Activated T-helper 1 cell treated with anti-CD3 and anti-CD28 coated beads, Interleukin-12 subunit alpha, Interleukin-12 subunit beta, Interleukin-2, Interleukin-4 antibody, amounts not matched to agents 30 ng/mL and 10 ng/mL and 1 ng/mL, durations not matched to agents 14 hours and 24 hours and 36 hours (primary cell): ENCODE measurements at places on chromosomes 12 and 14. TPM values are rescaled to one million over a fixed set of nuclear protein-coding genes. Genes with fewer than 3 reads are reported as not detected.
A peak's percentile ranks its signal among the peaks of the same experiment; 100 is the strongest.

- DNase-seq, result no peak
Observed at GRCh38 chr14:78737116-78737515, 566.9 kb downstream of the NRXN3 start.

GRCh38 chr12:90959032-90959431, 4.1 kb upstream of the CCER1 start:
- DNase-seq, result no peak

GRCh38 chr12:49875115-49875720, 28.5 kb downstream of the FAIM2 start:
- DNase-seq, result no peak

- no peak for DNase-seq
Observed at GRCh38 chr12:115062741-115063140, 378.8 kb upstream of the TBX3 start.

- no peak for DNase-seq
Observed at GRCh38 chr12:116466536-116466935, 92.6 kb upstream of the MAP1LC3B2 start.

DNA sequence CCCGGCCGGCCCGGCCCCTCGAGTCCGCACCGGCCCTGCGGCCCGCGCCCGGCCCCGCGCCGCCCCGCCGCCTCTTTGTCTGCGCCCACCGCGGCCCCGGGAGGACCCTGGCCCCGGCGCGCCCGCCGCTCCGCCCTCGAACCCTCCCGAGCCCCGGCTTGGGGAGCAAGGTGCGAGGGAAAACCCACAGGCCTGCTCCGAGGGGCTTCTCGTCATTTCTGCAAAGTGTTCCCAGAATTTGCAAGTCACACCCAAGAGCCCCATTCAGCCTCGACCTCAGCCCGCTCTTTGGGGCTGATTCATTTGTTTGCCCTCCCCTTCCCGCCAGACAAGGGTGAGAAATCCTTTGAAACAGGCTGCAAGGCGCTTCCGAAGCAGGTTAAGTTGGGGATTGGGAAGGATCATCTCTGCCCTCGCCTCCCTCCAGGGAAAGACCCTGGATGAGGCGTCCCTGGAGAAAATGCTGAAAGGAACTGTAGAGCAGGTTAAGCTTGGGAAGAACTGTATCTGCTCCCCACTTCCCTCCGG, 325 bp upstream of the CLIP1 start:
- peak; percentile 14 for DNase-seq

GRCh38 chr14:75917322-75917945, 64.4 kb downstream of the TGFB3 start:
- no peak for DNase-seq

DNA sequence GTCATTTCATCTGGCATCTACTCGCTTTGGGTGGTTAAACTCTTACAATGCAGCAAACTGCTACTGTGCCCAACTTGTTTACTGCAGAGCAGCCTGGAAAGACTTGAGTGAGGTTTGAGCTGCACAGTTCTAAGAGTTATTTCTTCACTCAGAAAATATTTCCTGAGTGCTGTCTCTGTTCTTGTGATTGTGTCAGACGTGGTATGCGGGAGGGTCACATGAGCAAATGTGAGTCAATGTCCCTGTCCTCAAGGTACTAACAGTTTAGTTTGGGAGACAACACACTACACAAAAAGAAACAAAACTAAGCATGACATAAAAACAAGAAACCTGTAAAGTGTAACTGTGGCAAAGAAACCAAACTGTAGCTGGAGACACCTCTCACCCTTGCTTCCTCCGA, 32.4 kb downstream of the FLVCR2 start:
- no peak for DNase-seq

DNA sequence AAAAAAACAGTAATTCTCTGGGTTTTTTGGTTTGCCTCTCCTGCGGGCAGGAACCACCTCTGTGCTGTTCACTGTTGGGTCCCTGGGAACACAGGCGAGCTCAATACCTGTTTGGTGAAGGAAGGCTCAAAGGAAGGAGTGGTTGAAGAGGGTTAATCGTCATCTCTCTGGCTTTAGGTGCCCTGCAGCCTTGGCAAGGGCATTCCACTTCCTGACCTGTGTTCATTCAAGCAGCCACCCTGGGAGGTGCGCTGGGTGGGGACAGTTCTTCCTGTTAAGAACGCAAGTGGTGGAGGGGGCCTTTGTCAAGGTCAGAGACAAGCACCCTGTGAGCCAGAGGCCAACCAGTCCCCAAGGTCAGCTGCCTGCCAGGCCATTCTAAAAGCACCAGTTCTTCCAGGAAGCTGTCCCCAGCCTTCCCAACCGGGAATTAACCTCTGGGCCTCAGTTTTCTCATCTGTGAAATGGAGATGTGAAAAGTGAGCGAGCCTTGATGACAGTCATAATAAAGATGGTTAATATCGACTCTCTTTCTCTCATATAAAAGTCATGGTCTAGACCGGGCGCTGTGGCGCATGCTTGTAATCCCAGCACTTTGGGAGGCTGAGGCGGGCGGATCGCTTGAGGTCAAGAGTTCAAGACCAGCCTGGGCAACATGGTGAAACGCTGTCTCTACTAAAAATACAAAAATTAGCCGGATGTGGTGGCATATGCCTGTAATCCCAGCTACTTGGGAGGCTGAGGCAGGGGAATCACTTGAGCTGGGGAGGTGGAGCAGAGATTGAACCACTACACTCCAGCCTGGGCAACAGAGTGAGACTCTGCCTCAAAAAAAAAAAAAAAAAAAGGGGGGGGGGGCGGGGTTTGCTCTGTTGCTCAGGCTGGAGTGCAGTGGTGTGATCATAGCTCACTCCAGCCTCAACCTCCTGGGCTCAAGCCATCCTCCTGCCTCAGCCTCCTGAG, 6.1 kb downstream of the RHOF start:
- DNase-seq, result peak; percentile 26

DNA sequence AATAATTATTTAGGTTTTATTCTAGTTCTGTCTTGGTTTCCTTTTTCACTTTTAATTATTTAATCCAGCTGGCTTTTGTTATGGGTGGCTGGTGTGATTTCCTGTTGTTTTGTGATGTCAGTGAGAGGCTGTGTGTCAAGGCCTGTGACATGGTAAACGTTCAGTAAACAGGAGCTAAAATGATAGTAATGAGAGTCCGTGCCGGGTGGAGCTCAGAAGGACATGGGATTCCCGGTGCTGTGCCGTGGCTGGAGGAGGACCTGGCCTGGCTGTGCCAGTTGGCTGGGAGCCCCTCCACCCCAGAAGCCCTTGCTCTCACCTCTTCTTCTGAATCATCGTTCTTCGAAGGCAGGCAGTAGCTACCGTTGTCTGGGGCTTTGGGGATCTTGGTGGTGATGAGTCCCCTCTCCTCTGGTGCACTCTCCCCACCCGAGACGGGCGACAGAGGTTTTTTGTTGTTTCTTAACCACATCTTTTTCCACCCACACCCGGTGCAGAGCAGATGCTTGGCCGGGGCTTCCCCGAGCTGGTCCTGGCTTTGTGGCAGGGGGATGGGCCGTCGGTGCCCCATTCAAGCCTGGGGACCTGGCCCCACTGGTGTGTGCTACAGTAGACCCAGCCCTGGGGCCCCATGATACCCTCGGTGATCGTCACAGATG, 29.1 kb downstream of the SH2B3 start:
- peak; percentile 83 for DNase-seq

- DNase-seq, result no peak
Observed at GRCh38 chr14:95428557-95428956, 87.9 kb downstream of the SYNE3 start.

GRCh38 chr12:44835641-44836379, 40.3 kb downstream of the NELL2 start:
- DNase-seq, result no peak

GRCh38 chr14:58054100-58054499, 97.9 kb downstream of the ARMH4 start:
- no peak for DNase-seq

GRCh38 chr12:109653890-109654289, 59.7 kb upstream of the FAM222A start:
- DNase-seq, result no peak

GRCh38 chr12:97426492-97427116, 36.0 kb upstream of the RMST start:
- no peak for DNase-seq

- no peak for DNase-seq
Observed at GRCh38 chr12:119578112-119578511, 15.5 kb upstream of the TMEM233 start.

- DNase-seq, result no peak
Observed at GRCh38 chr12:96195845-96196451, 1.8 kb downstream of the ELK3 start.

DNA sequence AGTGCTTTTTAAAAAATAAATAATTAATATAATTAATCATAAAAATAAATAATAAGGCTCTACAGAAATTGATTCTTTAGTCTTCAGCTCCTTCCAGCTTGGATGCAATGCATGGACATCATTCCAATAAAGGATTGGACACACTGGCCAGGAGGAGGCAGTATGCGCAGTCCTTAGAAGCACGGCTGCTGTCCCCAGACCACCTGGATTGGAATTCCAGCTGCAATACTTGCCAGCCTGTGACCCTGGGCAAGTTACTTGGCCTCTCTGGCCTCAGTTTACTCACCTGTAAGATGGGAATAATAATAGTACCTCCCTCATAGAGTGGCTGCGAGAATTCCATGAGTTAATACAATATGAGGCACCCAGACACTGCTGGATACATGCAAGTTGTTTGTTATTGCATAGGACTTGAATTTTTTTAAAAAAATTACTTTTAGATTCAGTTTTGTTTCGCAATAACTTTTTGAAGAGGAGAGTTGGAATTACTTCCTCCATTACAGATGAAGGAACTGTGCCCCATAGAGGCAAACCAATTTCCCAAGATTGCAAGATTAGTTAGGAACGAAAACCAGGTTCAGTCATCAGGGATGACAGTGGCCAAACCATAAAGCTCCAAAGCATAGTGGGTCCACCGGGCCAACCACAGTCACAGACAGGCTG, 12.2 kb downstream of the RPH3A start:
- no peak for DNase-seq

DNA sequence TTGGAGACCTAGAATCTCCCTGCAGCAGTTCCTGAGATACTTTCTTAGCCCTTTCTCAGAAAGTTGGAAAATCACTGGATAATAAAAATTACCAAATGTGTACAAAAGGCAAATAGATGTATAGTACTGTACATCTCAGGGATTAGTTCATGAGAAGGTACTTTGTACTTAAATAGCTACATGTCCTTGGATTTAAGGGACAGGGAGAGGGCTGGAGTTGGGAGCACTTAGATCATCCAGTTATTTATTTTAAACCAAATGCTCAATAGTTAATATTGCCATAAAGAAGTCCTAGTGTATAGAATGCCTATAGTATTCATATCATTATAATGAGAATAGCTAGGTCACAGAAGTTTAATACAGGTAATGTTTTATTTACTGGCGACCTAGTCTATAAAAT, 13.4 kb downstream of the CDKN3 start:
- no peak for DNase-seq

DNA sequence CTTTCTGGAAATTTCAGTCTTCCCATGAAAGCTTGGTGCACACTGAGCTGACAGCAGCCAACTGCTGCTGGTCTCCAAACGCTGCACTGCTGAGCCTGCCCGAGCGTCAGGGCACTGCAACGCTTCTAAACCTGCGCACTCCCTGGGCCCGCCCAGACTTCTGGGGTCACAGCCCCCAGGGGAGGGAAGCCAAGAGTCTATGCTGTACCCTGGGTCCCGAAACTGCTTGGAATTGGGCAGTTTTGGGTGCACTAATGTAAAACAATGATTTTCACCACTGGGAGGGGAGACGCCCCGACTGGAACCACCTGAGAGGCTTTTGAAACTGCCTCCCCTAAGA, 32.0 kb downstream of the CCDC92 start:
- no peak for DNase-seq

DNA sequence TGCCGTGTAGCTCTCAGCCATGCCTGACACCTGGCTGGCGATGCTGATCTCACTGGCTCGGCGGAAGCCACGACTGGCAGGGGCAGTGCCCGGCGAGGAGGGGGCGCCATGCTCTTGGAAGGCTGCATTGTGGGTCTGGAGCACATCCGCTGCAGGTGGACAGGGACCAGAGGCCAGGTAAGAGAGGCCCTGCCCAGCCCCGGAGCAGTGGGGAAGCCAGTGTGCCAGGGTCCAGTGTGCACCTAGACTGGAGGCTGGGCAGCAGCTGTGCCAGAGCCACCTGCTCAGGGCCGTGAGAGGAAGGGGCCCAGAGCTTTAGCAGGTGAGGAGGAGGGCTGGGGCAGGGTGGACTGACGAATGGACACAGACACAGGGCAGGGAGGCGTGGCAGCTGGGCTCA, 10.1 kb downstream of the ARL6IP4 start:
- no peak for DNase-seq

GRCh38 chr14:22177870-22178269, 411.2 kb downstream of the DAD1 start:
- no peak for DNase-seq

- no peak for DNase-seq
Observed at GRCh38 chr12:49334226-49334625, 2.8 kb downstream of the C1QL4 start.

SERPINA9 gene
- total RNA-seq, result not detected in 2 replicates

MYO1H gene
- total RNA-seq, result not detected in 2 replicates

SYT1 gene
- not detected in 2 replicates for total RNA-seq

ENDOU gene
- total RNA-seq, result not detected in 2 replicates
